ENCODE measurements at places on chromosomes 5 and 9.

- no peak for DNase-seq
Observed at GRCh38 chr5:114152656-114153360, 209.1 kb upstream of the KCNN2 start.

GRCh38 chr5:122638581-122638980 lies 136.3 kb upstream of the SNX2 start:
- DNase-seq: no peak

DNA sequence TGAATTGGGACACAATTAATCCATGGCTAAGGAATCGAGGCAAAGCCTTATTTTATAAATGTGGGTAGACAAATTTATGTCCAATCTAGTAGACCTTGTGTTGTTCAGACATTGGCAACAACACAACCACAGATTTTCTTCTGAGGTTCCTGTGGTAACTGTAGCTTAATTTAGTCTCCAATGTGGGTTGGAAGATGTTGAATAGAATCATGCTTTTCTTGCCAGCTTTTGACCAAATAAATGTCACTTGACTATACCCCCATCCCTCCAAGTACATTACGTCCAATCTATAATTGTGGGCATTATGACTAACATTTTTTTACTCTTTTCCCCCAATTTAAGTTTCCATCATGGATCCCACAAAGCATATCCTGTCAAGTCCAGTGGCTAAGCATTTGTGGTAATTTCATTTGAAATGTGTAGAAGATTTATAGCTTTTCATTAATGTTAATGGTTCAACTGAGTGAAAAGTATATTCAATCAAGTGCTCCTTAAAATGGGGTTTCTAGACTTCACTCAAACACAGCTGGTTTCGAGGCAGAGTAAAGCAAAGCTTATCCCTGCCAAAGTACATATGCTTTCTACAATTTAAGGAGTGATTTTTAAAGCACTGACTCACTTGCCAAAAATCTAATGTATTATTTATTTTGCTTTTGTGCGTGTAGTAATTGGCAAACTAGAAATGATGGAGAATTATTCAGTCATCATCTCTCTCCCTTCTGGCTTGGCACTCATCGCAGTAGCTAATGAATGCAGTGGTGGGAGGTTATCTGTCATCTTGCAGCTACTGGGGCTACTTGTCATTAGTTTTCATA lies 141.8 kb downstream of the FAM174A start:
- DNase-seq: peak; percentile 52

DNA sequence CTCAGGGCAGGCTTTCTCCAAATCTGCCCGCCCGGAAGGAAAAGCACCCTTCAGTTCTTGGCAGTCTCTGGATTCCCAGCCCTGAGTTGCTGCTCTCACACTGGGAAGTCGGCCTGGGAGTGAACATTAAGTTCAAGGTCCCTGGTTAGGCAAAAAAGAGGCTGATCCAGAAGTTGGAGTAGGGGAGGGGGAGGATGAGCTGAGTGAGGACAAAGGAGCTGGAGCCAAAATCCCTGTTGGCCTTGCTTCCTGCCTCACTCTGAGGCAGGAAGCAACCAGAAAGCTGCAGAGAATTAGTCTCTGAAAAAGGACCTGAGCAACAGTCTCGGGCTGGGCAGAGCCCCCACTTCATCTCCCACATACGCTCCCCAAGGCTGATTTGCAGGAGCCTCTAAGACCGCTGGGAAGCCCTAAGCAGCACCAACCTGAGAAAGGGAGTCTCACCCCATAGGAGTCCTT lies 15.0 kb upstream of the RPS14 start:
- peak; percentile 24 for DNase-seq

GRCh38 chr5:7269591-7270274 lies 126.2 kb upstream of the ADCY2 start:
- no peak for DNase-seq

DNA sequence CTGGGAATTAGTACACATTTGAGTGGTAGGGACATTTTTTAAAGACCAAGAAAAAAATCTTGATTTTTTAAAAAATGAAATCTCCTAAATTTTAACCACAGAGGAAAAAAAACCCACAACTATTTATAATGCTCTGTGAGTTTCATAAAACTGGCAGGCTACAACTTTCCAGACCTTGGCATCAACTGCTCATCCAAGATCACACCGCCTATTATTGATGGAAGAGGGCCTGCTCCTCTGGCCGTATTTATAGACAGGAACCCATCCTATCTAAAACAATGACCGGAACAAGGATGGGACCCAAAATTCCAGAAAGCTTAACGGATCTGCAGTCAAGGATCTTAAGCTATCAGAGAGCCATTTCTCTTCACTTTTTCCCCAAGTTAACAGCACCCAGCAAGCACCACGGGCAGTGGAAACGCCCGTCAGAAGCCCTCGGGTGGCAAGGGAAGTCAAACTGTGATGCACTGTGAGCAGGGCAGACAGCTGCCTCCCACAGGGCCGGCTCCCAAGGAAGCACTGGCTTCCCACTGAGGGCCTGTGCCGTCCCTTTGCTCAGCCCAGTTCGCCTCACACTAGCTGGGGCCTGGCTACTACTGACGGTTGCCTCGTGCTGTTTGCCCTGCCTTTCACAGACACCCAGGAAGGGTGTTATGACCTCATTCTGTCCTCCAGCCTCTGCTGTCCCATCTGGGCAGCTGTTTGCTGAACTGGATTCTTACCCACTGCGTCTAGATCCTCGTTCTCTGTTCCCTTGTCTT lies 62.8 kb downstream of the CDC14B start:
- no peak for DNase-seq

DNA sequence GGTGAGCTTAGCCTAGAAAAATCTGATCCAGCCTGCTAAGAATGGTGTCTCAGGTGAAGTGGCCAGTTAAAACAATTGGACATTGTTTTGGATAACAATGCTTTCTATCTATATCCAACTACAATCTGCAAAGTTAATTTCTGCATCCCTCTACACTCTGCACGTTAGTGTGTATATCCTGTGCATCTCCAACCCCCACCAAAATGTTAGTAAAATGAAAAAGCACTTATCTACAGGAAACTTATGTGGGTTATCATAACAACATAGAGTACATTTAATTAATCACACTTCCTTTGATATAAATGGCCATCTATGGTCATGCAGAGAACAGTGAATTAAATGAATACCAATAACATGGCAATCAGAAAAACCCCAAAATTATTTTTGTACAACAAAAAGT lies 158.7 kb downstream of the NFIB start:
- DNase-seq: no peak

DNA sequence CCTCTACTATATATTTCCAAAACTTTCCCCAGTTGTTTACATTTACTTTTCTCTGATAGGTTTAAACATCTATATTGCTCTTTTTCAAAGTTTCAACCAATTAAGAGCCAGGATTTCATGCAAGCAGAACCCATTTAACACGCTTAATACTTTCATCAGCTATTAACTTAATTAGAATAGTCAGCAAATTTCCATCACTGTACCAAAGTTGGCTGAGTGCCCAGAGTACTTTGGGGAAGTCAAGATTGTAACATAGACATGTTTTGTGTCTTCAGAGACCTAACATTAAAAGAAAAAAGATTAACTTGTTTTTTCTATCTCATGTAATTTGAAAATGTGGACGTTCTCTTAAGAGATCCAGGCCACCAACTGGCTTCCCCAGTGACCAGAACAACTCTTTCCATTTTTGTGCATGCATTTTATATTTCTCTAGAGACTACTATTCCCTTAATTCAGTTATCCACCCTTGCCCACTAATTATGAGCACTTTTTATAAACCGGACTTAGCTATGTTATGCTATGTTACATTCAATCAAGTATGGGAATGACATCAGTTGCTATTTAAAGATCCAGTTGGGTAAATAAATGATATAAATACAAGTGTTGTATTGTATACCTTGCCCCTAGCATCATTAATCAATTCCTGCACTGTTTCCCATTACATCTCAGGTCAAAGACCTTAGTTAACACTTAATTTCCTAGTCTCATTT lies 478.1 kb upstream of the NMUR2 start:
- DNase-seq: no peak

GRCh38 chr5:149046196-149046829 lies 16.5 kb downstream of the SH3TC2 start:
- no peak for DNase-seq

GRCh38 chr5:141760193-141760592 lies 78.2 kb upstream of the ARAP3 start:
- no peak for DNase-seq

DNA sequence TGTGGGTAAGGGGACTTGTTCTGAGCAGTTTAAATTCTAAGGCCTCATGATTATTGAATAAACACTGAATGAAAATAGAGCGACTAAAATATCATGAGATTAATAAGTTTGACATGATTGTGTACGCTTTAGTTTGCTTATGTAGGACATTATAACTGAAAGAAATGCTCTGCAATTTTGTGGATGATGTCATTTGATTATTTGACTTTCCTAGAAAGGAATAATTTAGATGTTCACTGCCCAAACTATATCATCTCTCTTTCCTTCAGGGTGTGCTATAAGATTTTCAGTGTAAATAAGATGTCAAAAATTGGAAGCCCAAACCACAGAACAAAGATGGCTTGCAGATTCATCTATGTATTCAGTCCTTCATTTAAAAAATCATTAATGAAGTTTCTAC lies 115.7 kb upstream of the MTAP start:
- no peak for DNase-seq

GRCh38 chr9:3980771-3981170 lies 319.1 kb downstream of the GLIS3 start:
- no peak for DNase-seq

Data from fibroblast of skin of left quadriceps (primary cell).